ENCODE measurements at places on chromosomes 11 and 22. TPM values are rescaled to one million over a fixed set of nuclear protein-coding genes. Genes with fewer than 3 reads are reported as not detected.

DNA sequence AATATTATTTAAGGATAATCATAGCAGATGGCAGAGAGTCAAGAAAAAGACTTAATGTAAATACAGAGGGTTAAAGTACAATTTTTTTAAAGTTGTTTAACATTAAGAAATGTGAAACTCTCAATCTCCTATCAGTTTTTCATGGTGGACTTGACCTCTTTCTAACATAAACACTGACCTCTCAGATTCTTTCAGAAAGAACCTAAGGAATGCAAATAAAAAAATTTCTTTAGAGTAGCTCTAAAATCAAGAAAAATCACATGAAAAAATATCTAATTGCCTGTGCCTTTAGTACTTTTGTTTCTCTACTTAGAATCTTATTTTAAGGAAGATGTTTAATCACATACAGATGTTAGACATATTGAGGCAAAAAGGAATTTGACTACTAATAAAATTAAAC, 12.9 kb downstream of the RNF141 start:
- DNase-seq, result no peak

DNA sequence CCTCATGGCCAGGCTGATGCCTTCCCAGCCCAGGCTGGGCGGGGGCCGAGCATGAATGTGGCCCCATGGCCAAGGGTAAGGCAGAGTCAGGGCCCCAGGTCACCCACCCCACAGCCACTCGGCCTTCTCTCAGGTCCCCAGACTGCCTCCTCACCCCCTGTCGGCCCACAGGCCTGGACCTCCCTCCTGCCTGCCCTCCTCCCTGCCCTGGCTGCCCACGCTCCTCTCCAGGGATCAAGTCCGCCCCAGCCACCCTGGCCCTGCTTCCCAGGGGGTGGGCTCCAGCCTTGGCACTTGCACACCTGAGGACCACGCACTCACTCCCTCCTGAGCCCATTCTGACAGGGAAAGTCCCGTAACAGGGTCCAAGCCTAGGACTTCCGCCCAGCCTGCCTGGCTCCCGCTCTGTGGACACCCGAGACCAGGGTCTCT, 37.8 kb upstream of the TH start:
- no peak for DNase-seq

- no peak for DNase-seq
Observed at GRCh38 chr11:60964801-60965200, 6.7 kb upstream of the CD6 start.

KIF18A gene
- 41.3 TPM for total RNA-seq

DNA sequence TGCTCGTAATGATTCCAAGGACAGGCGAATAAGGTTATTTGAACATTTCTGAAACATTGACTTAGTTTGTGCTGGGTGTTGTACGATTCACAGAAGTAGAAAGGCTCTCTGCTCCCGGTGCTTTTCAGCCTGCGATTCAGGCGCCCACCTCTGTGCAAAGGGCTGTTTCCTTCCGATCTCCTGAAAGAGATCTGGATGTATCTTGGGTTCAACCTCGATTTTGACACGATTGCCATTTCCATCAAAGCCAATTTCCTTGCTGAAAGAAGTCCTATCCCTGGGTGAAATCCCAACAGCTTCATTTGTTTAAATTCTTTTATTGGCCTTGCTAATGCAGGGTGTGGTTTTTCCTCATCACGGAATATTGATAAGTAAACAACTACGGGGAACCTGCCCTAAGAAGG, 1.1 kb upstream of the ZC3H12C start:
- DNase-seq, result no peak

C22orf42 gene
- not detected for total RNA-seq

DNA sequence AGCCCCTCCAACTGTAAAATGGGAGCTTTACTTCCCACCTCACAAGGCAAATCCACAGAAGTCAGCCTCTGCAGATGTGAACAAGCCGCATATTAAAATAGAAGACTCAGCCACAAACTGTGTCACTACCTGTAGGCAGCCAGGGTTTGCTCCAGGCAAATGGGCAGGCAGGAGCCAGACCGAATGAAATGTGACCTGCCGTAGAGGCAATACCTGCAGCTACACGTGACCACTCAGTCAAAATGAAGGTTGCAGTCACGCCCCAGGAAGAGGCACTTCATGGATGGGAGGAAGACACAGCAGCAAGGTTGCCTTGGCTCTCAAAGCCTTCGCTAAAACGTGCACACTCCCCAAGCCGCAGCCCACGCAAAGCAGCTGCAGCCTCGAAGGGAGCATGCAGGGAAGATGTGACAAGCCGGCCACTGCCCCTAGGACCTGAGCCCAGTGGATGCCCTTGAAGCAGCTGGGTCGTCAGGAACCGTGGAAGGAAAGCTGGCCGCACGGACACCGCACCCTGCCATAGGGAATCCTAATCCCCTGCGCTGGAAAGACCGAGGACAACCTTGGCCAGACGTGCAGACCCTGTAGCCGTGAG, 53.1 kb downstream of the SHANK2 start:
- DNase-seq, result no peak

GRCh38 chr11:69965821-69966582, 112.1 kb upstream of the ANO1 start:
- DNase-seq, result no peak

P2RX6 gene
- total RNA-seq, result 10.0 TPM

GRCh38 chr11:73281796-73282660, 9.9 kb downstream of the P2RY6 start:
- DNase-seq, result no peak

DNAJB7 gene
- total RNA-seq, result not detected

DNA sequence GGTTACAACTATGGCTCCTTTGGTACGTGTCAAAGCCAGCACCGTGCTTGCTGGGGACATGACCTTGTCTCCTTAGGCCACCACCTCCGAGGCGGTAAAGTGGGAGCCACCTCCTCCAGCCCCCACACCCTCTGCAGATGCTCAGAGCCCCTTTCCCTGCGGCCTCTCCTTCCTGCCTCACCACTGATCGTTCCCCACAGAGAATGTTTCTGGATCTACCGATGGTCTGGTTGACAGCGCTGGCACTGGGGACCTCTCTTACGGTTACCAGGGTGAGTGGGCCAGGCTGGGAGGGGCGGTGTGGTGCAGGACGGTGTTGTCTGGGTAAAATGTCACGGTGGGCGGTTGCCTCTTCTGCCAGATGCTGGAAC, 8.9 kb downstream of the SIDT2 start:
- no peak for DNase-seq

LDHAL6A gene
- not detected for total RNA-seq

GRCh38 chr22:19965771-19966709, 24.4 kb upstream of the TXNRD2 start:
- DNase-seq, result no peak

- DNase-seq, result no peak
Observed at GRCh38 chr11:84383576-84383975, 1097.4 kb upstream of the CCDC90B start.

FZD4 gene
- total RNA-seq, result 0.99 TPM

GRCh38 chr11:123977731-123978347, at the start of gene OR10S1:
Gene OR10S1, minus strand, starts transcription at chr11:123977781. Its CDS starts 117 bp downstream, at chr11:123977664.
- no peak for DNase-seq

CAPN5 gene
- 2.1 TPM for total RNA-seq

SMDT1 gene
- total RNA-seq, result 31.8 TPM

DNA sequence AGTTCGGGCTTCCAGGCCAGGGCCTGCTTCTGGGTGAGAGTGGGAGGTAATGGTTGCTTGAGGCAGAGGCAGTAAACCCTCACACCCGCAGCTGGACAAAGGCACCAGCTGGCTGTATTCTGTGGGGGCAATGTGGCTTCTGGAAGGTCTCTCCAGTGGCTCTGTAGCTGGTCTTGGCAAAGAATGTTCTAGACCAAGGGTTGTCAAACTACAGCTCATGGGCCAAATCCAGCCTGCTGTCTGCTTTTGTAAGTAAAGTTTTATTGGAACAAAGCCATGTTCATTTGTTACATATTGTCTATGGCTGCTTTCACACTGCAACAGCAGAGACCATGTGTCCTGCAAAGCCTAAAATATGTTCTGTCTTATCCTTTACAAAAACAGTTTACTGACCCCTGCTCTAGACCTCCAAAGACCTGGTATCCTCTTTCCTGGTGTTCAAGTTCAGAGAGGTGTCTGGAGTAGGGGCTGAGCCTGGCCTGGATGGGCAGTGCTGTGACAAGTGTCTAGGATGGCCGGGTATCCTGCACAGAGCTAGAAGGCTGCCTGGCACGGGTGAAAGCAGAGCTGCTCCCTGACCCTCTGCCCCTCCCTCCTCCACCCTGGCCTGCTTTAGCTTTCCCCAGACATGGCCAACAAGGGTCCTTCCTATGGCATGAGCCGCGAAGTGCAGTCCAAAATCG, 3.4 kb downstream of the TAGLN start:
- DNase-seq, result no peak

All from MG63 (cell line).